ENCODE measurements at places on chromosomes 7 and 10. TPM values are rescaled to one million over a fixed set of nuclear protein-coding genes. Genes with fewer than 3 reads are reported as not detected.

ZNF365 gene
- total RNA-seq = not detected

WIPF3 gene
- total RNA-seq = 1.4 TPM

CALML5 gene
- not detected for total RNA-seq

INMT gene
- total RNA-seq = 44.0 TPM

CASTOR2 gene
- total RNA-seq = 25.3 TPM

TMEM26 gene
- total RNA-seq = 1.4 TPM

PFKFB3 gene
- total RNA-seq = 441 TPM

GSDME gene
- 12.9 TPM for total RNA-seq

AKR1C8 gene
- 1.3 TPM for total RNA-seq

SPACDR gene
- total RNA-seq = 0.96 TPM

WDR86 gene
- 19.4 TPM for total RNA-seq

INPP5F gene
- total RNA-seq = 16.6 TPM

TRPV5 gene
- total RNA-seq = not detected

DNA sequence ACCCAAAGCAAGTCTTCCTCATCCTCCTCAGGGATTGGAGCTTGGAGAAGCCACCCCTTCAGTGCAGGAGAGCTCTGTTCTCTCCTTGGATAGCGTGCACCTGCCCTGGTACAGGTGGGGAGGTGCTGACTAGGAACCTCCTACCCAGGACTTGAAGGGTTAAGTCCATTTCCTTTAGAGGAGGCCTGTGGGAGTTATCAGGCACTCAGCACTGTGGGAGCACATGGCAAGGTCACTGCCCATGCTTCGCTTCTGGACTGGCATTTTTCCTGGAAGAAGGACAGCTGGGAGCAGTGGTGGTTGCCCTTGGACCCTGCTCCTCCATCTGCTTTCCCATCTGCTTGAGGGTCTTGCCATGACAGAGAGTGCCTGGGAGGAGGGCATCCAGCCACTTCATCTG lies 142.8 kb downstream of the CXCL12 start:
- no peak for DNase-seq

- no peak for DNase-seq
Observed at GRCh38 chr10:30027057-30028005, 32.1 kb downstream of the JCAD start.

- no peak for DNase-seq
Observed at GRCh38 chr7:19482628-19483027, 226.2 kb downstream of the POLR1F start.

DNA sequence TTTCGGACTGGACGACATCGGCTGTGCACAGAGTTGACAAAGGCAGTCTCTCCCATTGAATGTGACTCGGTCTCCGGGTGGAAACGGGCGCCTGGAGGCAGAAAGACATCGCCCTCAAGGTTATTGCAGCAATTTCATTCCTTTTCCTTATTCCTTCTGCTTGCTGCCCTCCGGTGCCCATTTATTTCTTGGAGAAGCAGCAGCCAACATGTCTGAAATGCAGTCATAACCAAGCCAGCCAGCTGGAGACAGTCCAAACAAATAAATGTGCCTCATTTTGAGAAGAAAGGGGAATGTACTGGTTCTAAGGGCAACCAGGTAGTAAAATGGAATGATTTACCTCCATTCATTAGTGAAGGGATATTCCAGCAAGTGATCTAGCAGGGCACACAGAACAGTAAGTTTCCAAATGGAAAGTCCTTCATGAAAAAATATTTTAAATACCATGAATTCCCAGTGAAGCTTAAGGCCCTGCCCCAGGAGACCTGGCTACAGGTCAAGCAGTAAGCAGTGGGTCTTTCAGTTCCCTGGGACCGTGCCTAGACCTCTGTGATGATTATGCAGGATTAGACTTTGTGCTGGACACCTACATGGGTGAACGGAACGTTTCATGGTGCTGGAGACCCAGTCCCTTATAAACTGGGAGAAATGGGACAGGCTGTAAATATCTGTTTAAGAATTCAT lies 86.6 kb downstream of the ABLIM1 start:
- no peak for DNase-seq

DNA sequence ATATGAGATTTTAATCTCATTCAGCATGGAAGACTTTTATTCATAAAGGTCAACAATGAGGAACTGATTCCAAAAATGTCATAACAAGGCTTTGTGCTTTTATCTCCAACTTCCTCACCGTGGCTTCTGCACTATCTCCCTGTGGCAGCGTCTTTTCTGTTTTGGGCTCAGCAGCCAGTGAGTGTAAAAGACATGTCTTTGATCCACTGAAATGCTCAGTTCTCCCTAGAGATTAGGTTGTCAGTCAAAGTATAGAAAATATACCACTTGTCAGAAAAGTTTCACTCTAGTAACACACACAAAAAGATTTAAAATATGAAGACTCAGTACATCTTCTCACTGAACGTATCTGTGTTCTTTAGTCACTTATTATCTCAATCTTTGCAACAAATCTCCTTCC lies 901.8 kb upstream of the ZWINT start:
- no peak for DNase-seq

GRCh38 chr7:158323741-158324396 lies 263.8 kb downstream of the PTPRN2 start:
- no peak for DNase-seq

DNA sequence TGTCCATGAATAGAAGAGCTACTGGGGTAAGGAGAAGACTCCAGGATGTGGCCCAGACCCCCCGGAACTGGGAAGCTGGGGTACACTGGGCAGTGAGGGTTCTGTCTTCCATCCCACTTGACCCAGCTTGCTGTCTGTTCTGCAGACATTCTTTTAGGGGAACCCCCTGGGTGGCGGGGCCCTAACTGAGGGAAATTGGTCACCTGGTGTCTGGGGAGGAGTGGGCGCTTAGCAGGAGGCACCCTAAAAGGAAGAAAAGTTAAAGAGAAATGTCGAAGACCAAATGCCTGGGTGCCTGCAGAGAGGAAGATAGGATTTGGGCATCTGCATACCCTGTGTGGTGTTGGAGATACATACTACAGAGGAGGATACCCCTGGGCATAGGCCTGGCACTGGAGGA lies 1.0 kb downstream of the AP1S1 start:
- no peak for DNase-seq

- no peak for DNase-seq
Observed at GRCh38 chr7:41882745-41883420, 180.0 kb upstream of the INHBA start.

DNA sequence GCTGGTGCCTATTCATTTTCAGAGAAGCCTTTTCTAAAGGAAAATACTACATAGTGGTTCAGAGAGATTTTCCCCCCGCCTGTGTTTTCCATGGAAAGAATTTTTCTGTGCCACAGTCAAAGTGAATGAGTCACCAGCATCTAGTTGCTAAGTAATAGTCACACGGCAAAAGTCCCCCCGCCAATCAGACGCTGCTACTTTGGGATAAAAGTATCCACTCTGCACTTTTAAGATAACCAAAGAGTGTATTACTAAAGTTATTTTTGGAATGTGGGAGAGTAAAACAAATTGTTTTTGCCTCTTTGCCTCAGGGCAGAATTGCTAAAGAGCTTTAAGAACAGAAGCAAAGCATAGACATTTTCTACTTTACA lies 23.5 kb downstream of the ABLIM1 start:
- no peak for DNase-seq

- DNase-seq = no peak
Observed at GRCh38 chr7:79458796-79459195, 5.3 kb upstream of the MAGI2 start.

DNA sequence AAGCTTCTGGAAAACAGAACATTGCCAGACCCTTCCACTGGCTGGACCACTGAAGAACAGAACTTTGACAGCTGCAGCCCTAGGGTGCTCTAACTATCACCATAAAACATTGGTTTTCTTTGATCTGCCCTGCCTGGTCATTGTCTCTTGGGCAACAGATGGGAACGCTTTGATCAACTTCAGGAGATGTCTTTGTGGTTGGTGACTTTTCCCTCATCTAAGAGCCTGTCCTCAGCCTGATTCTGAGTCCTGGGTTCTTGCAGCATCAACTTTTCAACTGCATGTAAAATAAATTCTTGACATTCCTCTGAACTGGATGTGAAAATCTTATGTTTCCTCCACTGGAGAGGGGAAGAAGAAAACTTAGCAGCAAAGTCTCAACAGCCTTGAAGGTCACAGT lies 53.1 kb upstream of the ZNRF2 start:
- DNase-seq = no peak

DNA sequence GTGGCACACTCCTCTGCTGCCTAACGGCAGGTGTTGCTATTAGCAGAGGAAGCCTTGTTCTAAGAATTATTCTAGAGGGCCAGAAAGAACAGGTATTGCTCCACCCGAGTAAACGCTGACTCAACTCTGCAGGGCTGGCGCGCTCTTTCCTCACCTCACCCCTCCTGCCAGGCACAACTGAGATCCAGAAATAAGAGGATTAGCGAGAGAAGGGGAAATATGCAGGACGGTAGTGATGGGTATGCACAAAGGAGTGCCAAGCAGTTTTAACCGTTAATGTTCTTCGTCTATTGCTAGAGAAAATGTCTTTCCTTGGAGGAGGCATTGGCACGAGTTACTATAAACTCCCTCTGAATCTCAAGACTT lies 369 bp upstream of the SCIN start:
- no peak for DNase-seq

DNA sequence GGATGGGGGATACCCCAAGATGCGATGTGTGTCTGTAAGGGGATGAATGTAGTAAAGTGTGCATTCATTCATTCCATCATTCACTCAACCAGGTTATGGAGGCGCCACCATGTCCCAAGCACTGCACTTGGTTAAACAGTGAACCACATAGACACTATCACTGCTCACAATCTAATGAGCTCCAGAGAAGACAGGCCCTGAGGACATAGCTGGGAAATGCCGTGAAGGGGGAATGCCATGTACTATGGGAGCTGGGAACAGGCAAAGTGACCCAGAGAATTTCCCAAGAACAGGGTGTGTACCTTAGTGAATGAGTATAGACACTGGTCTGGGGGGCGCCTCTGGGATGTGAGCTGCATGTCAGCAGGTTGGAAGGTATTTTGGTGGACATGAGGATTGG lies 44.5 kb upstream of the LBX1 start:
- DNase-seq = no peak

- DNase-seq = no peak
Observed at GRCh38 chr10:11147722-11148121, 130.1 kb downstream of the CELF2 start.

- no peak for DNase-seq
Observed at GRCh38 chr7:140005754-140006503, 56.8 kb downstream of the PARP12 start.

GRCh38 chr7:38374507-38374906 lies 101.1 kb upstream of the TARP start:
- no peak for DNase-seq

- DNase-seq = no peak
Observed at GRCh38 chr10:29537799-29538198, 97.0 kb downstream of the SVIL start.

DNA sequence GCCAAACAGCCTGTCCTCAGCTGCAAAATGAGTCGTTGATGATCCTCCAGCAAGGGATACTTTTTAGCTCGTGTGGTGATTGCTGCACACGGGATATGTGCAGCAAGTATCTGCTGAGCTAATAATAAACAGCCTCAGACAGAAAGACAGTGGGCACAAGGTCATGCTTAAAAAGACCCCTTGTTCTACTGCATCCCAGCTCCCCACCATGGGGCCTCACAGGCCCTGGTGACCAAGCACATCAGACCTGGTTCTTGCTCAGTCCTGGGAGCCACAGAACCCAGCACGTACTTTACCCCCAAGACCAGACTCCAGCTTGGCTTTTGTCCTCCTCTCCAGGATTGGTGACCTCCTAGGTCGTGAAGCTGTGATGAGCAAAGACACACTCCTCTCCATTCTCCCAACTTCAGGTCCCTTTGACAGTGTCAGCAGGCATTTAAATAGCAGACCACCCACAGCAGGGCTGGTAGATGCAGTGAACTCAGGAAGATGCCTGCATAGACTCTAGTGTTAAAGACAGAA lies 50.5 kb downstream of the EGFR start:
- no peak for DNase-seq

DNA sequence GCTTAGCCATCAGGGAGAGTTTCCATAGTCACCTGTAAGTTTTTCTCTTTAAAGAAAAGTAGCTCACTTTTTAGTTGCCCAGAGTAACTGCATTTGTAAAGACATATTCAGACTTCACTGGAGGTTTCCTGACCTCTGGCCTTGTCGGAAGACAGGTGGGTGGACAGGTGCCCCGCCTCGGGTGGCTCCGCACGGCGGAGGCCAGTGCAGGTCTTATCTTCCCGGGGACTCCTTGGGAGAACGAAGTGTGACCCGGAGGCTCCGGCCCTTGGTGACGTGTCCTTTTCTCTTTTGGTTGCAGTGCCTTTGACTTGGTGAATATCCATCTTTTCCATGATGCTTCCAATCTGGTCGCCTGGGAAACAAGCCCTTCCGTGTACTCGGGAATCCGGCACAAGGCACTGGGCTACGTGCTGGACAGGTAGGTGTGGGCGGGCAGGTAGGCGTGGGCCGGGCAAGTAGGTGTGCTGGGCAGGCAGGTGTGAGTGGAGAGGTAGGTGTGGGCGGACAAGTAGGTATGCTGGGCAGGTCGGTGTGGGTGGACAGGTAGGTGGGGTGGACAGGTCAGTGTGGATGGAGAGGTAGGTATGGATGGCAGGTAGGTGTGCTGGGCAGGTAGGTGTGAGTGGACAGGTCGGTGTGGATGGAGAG lies 75.8 kb downstream of the NKX6-2 start:
- no peak for DNase-seq

DNA sequence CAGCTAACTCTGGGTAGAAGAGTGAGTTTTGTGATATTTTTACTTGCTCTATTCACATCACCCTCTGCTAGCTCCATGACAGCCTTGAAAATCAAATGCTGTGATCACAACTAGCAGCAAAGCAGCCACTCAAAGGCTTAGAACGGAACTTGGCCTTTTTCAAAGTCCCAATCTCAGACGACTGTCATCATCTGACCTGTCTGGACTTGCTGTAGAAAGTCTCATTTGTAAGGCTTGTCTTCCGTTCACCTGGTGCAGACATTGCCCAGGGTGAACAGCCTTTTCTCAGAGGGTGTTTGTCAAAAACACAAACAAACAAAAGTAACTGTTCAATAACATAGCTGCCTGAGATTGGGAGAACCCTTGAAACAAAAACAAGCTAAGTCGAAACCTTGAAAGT lies 458.9 kb upstream of the ADARB2 start:
- no peak for DNase-seq

GRCh38 chr7:8724080-8724718 lies 290.8 kb downstream of the NXPH1 start:
- DNase-seq = no peak

- no peak for DNase-seq
Observed at GRCh38 chr10:97059872-97060205, 125.9 kb downstream of the SLIT1 start.

- DNase-seq = no peak
Observed at GRCh38 chr7:112462236-112462635, 12.0 kb downstream of the IFRD1 start.

- DNase-seq = no peak
Observed at GRCh38 chr7:24786941-24787340, 29.7 kb upstream of the GSDME start.

- no peak for DNase-seq
Observed at GRCh38 chr7:21317966-21318915, 109.6 kb upstream of the SP4 start.

GRCh38 chr10:100696477-100696901 lies 48.9 kb upstream of the PAX2 start:
- no peak for DNase-seq

Measured in mesenteric fat pad (tissue), 1 donor.